ENCODE measurements at places on chromosomes 3 and 15.

DNA sequence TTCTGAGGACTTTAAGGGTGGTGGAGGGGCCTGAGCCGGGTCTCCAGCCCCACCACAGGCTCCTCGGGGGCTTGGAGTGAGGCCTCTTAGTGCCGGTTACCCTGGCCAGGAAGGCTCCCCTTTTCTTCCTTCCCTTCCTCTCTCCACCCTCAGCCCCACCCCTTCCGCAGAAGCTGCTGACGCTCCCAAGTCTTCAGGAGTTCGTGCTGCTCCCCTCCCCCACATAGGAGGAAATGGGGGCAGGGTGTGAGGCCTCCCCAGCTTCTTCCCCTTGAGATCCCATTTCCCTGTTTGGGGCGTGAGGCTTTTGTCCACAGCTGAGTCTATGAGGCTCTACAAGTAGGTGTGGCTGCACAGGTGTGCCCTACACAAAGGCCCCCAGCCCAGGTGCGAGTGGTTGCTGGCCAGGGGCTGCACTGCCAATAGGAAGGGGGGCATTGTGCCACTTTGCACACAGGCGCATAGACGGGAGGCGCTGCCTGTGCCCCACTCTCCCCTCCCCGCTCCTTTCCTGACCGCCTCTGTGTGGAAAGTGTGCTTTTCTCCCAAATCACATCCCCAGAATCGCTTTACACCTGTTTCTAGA, 915 bp upstream of the CALML4 start:
- DNase-seq: peak; percentile 94

DNA sequence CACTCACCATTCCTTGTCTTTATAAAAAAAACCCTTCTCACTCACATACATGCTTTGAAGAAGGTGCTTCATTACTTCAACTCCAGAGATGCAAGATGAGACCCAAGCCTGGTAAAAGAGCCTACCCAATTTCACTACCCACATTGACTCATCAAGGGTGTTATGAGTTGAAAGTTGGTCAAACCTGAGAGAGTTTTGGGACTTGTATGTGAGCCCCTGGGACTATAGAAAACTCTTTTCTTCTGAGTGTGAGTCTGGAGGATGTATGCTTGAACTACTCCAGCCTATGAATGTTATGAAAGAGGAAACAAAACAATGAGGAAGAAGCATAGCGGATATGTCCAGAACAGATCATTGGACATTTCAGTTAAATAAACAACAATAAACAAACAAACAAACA, 106.5 kb upstream of the SATB1 start:
- no peak for DNase-seq

- no peak for DNase-seq
Observed at GRCh38 chr15:20358066-20358778, 183.4 kb downstream of the GOLGA6L6 start.

DNA sequence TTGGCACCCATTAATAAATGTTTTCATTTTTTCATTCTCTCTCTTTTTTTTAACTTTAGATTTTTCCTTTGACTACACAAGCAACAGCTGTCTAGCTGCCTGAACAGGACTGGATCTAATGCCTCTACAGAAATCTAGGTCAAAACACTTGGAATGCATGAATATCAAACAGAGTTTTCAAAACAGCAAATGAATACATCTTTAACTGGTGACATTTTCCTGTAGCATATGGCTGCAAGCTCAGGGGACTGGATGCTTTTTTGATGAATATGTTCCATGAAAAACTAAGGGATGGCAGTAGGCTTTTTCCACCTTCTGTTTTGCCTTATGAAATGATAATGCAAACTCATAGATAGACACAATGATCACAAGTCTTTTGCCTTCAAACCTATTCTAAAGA, 661.7 kb downstream of the MCTP2 start:
- DNase-seq: no peak

DNA sequence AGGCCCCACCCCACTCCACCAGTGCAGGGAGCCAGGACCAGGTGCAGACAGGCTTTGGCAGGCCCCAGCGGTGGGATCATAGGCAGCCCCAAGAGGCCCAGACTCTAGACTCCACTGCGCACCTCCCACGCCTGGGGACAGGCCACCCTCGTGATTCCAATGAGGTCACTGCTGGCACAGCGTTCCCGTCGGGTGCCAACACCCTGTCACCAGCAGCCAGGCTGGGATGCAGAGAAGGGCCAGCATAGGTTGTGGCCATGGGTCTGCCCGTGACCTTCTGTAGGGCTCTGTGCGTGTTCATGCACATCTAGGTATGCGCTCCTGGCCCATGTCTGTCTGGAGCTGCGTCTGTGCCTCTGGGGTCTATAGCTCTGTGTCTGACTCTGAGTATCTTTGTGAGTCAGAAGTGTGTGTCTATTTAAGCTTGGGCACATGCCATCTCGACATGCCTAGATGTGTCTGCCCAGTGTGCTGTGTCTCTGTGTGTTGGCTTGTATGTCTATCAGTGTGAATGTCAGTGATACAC, 13.0 kb downstream of the VIPR1 start:
- no peak for DNase-seq

- no peak for DNase-seq
Observed at GRCh38 chr15:71219645-71220044, 104.4 kb downstream of the THSD4 start.

- peak; percentile 91 for DNase-seq
Observed at GRCh38 chr3:169771497-169772304, 1.5 kb upstream of the MYNN start.
